ENCODE measurements at places on chromosomes 1 and 21.

DNA sequence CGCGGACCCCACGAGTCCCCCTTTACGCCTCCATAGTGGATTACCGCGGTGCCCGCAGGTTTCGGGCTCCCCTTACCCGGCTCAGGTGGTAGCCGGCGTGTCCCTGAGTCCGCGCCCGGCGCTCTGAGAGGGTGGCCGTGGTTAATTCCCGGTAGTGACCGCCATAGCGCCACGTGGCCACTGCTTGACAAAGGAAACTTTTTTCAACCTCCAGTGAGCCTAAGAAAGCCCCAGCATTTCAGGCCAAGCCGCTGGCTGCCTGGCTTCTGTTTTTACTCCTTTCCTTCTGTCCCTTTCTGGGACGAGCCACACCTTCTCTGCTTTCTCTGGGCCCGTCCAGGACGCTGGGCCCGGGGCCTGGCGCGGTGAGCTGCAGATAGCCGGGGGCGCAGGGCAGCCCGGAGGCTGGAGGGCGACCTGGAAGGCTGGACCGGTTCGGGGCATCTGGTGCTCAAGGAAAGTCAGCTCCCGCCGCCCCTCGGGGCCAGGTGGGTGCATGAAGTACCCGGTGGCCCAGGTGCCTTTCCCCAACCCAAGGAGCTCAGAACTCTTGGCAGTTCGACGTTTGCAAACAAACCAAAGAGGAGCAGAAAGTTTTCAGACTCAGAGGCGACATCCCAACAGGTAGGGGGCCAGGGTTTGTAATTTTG is 540 bp upstream of the C1orf198 start:
- no peak for DNase-seq

- DNase-seq: no peak
These were observed 15.3 kb downstream of the CD55 start for GRCh38 chr1:207336559-207337467.

DNA sequence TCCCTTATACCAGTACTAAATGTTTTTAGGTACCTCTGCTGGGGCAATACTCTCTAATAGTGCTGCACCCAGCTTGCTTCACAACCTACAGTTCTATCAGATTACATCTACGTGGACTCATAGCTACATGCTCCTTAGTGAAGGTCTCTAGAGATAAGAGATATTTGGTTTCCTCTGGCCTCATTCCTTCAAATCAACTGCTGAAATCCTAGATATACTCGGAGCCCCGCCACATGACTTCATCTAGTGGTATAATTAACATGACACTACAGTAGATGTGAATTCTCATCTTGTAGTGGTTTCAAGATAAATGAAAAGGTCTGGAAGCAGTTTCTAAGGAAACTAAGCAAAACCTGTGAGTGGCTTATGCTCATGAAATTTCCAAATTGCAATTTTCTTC is 115.4 kb downstream of the SMYD2 start:
- no peak for DNase-seq

DNA sequence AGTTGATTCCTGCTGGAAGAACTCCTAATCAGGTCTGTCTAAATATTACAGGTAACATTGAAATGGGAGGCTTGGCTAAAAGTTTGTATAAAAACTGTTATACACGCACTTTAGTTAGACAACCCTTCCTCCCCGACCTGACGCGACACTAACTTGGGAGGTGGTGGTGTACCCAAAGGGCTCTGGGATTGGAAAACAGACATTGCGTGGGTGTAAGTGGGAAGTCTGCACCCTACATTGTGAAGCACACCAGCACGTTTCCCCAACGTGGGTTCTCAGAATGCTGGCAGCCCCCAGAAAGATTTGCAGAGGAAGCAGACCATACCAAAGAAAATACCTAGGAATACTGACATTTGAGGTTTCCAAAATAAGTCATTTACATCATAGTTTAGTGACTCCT is 16.8 kb downstream of the OR2T11 start:
- no peak for DNase-seq

GRCh38 chr1:109478806-109479205 is 4.9 kb upstream of the ATXN7L2 start:
- no peak for DNase-seq

DNA sequence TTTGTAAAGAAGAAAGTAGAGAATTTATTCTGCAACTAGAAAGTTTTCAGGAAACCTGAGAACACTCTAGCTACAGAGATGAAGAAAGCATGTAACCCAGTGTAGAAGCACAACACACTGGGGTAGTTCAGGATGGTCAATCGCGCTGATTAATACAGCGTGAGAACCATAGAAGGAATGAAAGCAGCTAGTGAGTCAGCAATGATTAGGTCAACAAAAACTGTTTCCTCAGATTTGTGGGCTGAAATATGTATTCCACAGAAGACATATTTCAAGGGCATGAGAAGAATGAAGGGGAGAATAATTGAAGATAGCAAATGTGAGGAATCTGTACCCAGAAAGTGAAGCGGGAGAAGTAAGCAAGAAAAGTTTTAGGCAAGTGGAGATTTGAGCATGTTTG is 97.8 kb upstream of the ADGRL2 start:
- DNase-seq: no peak

GRCh38 chr21:44371596-44371995 is 18.2 kb downstream of the TRPM2 start:
- no peak for DNase-seq

- no peak for DNase-seq
These were observed 5.7 kb upstream of the ARHGEF19 start for GRCh38 chr1:16218014-16218673.

DNA sequence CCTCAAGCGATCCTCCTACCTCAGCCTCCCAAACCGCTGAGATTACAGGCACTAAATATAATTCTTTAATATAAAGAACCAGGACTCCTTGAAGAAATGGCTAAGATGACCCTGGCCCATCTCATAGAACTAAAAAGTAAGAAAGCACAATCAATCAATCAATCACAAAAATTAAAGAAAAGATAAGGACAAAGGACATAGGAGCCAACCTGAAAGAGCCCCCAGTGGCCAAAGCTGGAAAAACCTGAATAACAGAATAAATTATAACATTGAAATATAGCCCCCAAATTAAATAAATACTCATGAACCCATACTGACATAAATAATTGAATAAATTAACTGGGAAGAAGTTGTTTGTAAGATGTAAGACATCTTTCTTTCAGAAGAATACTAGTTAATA is 8.9 kb downstream of the NUP210L start:
- DNase-seq: no peak

DNA sequence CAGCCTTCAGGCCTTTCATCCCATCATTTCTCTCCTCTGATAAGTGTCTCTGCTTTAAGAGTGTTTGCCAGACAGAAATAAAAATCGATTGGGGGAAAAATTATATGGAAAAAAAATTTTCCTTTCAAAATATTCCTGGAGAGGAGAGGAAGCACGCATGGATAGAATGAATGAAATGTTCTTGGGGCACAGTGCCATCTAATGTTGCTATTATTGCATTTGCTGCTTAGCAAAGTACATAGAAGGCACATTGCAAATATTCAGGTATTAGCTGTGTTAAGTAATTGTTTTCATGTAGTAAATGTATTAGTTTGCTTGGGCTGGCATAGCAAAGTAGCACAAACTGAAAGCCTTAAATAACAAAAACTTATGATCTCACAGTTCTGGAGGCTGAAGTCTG is 18.1 kb downstream of the B3GALT5 start:
- DNase-seq: no peak

DNA sequence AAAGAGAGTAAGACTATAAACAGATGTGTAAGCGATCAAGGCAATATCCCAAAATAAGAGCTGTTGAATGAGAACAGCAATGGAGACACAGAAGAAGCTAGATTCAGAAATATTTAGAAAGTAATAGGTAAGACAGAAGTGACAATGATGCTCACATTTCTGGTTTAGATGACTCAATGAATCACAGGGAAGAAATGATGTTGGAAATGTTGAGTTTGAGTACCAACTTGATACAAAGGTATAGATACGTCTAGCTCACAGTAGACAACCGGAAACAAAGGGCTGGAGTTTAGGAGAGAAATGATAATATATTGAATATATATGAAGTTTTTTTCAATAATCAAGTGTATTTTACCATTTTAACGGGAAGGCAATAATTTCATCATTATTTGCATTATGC is 6.5 kb downstream of the GATAD2B start:
- DNase-seq: no peak

- no peak for DNase-seq
These were observed 22.8 kb downstream of the INSL5 start for GRCh38 chr1:66778266-66778665.

Data from occipital lobe (tissue), 3 donors.